Fibroblast of mammary gland (primary cell): ENCODE measurements at places on chromosomes 6 and 20.

DNA sequence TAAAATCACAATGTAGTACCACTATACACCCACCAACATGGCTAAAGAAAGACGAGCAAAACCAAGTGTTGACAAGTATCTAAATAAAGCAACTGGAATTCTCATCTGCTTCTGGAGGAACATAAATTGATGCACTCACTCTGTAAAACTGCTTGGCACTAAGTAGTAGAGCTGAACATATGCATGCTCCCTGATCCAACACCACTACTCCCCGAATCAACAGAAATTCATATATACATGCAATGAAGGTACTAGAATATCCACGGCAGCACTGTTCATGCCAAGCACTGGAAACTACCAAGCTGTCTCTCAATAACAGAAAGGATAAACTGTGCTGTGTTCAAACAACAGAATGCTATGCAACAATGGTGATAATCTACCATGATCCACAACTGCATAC is 219.5 kb upstream of the RIN2 start:
- DNase-seq = no peak

DNA sequence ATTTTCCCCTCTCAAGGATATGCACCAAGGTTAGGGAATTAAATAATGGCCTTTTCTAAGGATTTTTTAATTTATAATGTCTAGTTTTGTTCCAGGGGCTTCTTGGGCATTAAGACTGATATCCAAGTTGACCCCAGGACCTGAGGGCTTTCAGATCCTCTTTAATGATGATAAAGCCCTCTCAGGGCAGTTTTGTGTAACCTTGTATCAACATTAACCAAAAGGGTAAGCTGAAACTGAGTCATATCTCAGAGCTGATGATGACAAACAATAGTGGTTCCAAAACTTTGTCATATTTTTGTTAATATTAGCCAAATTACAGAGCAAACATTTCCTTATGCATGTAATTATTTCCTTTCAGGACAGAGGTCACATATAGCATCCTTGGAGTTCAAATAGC is 309.4 kb upstream of the MAN1A1 start:
- DNase-seq = no peak

GRCh38 chr6:39114388-39114703 is 640 bp downstream of the SAYSD1 start:
- no peak for DNase-seq

DNA sequence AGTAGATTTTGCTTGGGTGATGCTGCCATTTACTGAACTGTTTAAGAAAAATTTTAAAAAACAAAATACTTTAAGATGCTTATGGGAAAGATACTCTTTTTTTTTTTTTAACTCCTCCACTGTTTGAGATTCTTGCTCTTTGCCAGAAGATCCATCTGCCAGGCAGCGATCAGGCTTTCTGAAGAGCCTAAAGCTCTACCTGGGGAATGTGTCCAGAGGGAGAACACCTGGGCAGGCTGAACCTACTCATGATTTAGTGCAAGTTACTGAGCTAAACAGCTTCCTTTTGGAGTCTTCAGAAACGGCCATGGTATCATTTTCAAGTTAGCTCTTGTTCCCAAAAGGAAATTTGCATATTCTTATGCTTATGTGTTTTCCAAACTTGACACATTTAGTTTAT is 23.5 kb upstream of the MLIP start:
- DNase-seq = no peak

DNA sequence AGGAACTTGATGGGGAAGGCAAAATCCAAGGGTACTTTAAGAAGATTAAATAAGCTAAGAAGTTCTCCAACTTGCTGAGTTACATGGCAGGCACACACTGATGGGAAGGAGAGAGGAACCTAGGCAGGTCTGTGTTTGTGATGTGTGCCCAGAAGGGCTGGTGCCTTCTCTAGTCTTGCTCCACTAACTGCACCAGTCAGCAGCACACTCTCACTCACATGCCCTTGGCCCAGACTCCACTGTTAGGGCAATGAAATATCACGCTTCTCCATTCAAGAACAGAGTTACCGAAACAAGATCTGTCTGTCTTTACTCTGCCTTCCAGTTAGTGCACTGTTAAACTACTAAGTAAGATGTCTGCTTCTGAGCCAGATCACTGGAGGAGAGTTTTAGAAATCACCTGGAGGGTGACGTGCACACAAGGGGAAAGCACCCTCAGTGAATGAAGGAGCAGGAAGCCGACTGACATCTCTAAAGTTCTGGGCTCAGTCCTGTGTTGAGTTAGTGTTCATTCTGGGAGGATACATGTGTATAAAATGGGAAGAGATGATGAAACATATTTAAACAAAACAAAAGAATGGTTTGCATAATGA is 251.1 kb downstream of the FOXC1 start:
- DNase-seq = no peak
